Lung microvascular endothelial cell (primary cell): ENCODE measurements at places on chromosomes 5 and 9. TPM values are rescaled to one million over a fixed set of nuclear protein-coding genes. Genes with fewer than 3 reads are reported as not detected.

The PCDHGA11 gene
- 4.1 and 4.4 TPM in 2 replicates for total RNA-seq

The GRIN3A gene
- not detected in 2 replicates for total RNA-seq

The PCDHGC4 gene
- 0.65 and 0.79 TPM in 2 replicates for total RNA-seq

The AIF1L gene
- total RNA-seq: 0.60 and 1.7 TPM in 2 replicates

The MARCOL gene
- not detected in 2 replicates for total RNA-seq

The FOXD4L3 gene
- not detected in 2 replicates for total RNA-seq

The ADRB2 gene
- total RNA-seq: 5.7 and 9.5 TPM in 2 replicates

The PIGO gene
- total RNA-seq: 7.2 and 8.7 TPM in 2 replicates

The PHF24 gene
- not detected in 2 replicates for total RNA-seq

The MRPL41 gene
- 48.4 and 72.4 TPM in 2 replicates for total RNA-seq

The SETD9 gene
- total RNA-seq: 11.6 and 14.5 TPM in 2 replicates

The ROR2 gene
- total RNA-seq: under 0.01 TPM in 1 of 2 replicates, not detected in the other

The CLIC3 gene
- total RNA-seq: 0.22 TPM in 1 of 2 replicates, not detected in the other

DNA sequence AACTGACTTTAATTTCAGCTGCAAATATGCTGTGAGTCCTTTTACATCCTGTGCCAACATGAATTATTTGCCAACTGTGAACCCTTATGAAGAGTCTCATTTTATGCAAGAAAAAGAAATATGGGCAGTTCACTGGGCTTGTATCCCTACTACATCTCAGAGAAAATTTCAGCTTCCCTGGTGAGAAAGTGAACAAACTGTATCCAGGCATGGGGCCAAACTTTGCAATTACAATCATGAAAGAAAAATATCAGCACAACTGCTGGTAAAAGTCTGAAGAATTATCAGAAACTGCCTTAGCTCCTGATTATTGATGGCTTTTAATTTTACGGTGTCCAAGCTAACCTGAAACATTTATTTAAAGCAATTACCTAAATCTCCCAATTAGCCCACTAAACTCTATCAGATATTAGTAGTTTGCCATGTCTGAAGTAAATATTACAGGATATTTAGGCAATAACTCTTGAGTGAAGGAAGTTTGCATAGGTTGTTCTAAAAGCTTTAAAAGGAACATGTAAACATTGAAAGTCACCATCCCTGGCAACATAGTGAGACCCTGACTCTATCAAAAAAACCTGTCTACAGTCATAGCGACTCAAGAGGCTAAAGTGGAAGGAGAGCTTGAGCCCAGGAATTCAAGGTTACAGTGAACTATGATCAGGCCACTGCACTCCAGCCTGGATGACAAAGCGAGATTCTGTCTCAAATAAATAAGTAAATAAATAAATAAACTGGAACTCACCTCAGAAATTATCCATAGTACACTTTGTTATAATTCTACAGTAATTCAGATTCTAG lies 83.9 kb upstream of the HCN1 start:
- DNase-seq: no peak

GRCh38 chr5:57495285-57496086 lies 12.9 kb upstream of the ACTBL2 start:
- peak; percentile 43 for DNase-seq

DNA sequence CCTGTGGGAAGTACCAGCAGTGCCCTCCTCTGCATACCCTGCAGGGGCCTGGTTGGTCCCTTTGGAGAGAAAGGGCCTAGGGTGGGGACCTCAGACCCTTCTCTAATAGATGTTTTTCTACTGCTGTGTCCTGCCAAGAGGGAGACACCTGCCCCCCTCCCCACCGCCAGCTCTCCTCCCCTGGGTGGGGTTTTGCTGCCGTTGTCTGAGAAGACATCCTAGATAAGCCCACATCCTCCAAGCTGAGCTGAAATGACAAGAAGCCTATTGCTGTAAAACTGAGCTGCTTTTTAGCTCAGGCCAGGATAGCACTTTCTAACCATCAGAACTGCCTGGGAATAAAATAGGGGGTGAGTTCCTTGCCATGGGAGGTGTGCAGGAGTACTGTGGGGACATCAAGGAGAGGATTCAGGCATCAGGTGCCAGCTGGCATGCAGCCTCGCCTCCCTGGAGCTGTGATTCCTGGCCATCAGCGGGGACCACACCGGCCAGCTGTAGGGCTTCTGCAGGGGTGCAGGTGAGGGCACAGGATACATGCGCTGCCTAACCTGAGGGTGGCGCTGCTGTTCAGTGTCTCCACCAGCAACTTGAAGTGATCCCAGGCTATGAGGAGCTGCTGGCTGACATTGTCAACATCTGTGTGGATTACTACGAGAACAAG lies 37.9 kb downstream of the CYFIP2 start:
- no peak for DNase-seq

DNA sequence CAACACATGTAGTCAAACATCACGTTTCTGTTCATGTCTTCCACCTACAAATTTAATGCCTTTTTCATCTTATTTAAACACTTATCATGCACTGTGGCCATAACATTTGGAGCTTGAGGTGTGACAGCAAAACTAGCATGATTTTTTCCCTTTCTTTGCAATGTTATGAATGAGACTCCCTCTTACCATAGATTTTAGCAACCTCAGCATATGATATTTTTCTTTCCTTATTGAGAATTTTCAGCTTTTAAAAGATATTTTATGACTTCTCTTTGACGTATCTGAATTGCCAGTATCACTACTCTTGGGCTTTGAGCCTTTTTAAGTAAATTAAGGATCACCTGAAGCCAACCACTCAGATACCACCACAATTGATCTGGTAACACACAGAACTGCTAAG lies 32.7 kb upstream of the ISOC1 start:
- DNase-seq: no peak

GRCh38 chr5:60977956-60978737 lies 33.1 kb downstream of the NDUFAF2 start:
- DNase-seq: no peak

DNA sequence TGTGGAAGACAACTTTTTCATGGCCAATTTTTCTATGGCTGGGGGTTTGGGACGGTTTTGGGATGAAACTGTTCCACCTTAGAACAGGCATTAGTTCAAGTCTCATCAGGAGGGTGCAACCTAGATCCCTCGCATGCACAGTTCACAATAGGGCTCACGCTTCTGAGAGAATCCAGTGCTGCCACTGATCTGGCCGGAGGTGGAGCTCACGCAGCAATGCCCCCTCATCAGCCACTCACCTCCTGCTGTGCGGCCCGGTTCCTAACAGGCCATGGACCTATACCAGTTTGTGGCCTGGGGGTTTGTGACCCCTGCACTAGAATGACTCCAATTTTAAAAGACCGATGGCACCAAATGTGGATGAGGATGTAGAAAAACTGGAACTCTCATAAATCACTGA lies 127.2 kb upstream of the IER5L start:
- no peak for DNase-seq

GRCh38 chr5:3041001-3041400 lies 289.5 kb upstream of the IRX2 start:
- no peak for DNase-seq

DNA sequence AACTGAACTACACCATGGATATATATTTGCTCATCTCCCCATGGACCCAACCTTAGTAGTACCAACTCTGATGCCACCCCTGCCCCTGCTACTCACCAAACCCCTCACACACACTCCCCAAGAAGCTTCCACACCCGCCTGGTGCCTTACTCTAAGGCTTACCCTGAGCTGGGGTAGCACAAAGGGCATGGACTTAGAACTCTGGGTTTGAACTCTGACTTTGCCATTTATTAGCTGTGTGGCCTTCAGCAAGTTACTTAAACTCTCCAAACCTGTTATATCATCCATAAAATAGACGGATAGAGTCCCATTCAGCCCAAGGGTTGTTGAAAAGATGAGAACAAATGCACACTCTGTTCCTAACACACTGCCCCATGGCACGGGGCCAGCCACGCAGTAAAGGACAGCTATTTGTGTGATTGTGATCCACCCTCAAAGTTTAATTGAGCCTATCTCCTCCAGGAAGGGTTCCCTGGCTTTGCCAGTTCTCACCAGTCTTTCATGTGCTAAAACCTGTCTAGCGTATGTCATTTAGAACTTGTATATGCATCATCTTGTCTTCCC lies 111.0 kb downstream of the KLHL3 start:
- no peak for DNase-seq

- DNase-seq: no peak
Observed at GRCh38 chr5:35131723-35132122, 84.0 kb upstream of the AGXT2 start.

DNA sequence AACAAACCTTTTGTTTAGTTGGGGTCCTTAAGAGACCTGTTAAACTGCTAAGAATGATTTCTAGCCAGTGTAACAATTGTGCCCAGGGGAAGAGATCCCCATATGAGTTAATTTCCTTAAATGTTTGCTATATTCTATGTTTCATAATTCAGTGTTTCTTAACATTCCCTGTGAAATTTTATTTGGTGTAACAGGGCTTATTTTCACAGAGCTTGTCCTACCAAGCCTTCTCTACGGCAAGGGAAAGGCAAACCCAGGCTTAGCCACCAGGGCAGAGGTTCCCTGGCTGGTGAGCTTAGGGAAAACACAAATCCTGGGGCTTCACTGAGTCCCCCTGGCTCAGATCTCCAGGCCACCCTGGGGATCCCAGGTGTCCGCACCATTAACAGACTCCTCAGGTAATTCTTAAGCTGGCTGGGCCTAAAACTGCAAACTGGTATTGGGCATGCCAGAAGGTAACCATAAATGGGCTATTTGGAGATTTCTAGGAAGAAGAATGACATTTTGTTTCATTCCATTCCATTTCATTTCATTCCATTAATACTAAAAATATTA lies 17.0 kb upstream of the LCP2 start:
- DNase-seq: no peak

DNA sequence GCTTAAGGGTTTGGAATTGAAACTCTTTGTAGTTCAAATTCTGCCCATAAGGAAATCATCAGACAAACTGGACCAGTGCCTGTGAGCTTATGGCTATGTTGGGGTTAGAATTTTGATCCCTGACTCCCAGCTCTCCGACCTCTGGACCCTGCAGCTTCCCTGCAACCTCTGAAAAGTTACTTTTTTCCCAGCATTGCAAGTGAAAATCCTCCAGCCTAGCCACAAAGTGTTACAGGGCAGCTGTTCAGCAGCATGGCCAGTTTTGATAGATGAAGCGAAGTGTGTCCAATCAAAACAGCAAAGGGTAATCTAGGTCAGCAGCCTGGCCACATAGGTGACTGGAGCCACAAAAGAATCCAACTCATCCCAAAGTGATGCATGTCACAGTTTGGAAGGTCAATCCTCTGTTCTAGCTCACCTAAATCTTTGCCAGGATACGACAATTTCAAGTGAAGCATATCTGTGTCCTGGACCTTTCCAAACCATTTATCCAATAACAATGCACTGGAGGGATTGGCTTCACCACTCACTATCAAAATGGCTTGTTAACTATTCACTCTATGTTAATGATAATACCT lies 4.7 kb upstream of the CPEB4 start:
- DNase-seq: no peak

DNA sequence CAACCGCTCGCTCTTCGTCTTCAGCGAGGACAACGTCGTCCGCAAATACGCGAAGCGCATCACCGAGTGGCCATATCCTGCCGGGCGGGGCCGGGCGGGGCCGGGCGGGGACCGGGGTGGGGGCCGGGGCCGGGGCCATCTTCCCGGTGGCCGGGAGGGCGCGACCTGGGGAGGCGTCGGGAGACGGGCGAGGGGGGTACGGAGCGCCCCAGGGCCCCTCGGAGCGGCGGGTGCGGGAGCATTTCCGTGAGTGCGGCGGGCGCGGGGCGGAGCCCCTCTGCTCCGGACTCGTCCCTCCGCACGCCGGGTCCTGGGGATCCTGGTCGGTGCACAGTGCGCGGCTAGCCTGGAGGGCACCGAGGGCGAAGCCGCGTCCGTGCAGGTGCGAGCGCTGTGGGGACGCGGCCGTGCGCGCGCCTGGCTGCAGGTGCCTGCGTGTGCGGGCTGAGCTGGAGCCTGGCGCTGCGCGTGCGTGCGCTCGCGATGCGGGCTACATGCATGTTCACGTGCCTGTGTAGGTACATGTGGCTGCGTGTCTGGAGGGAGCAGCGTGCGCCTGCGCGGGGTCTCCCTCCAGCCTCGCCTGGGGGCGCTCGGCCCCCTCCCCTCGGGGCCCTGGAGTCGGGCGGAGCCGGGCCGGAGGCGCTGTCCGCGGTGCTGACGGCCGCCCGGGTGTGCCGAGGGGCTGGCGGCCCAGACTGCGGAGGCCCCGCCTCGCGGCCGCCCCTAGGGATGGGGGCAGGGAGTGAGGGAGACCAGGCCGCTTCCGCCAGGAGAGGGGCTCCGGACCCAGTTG lies 762 bp downstream of the CACNA1B start:
- DNase-seq: peak; percentile 57

- DNase-seq: no peak
Observed at GRCh38 chr5:52481201-52481600, 306.5 kb upstream of the ITGA1 start.

DNA sequence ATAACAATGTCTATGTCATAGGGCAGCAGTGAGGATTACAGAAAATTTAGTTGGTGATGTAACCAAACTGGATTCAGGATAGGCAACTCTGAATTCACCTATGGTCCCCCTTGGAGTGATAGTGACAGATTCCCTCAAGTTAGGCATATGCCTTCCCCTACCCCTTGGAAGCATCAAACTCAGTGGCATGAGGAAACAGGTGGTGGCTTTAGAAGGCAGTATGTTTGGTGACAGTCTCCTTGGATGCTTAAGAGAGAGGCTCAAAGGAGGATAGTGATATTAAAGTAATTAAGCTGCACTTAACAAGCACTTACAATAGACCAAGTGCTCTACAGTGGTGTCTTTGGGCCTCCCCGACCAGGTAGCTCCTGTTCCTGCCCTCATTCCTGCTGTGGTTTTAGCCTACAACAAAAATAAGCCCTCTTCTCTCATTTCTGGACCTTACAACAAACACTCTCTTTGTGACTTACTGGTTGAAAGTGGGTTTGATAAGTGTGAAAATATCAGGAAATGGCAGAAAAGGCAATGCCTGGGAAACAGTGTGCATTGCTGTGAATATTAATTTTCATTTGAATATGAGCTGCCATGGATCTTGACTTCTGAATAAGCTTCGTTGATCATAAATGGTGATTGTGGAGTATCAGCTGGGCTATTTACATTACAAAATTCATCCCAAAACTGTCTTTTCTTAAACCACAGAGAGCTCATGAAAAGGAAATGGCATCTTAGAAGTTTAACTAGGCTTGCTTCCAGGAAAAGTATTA lies 29.2 kb downstream of the NR4A3 start:
- DNase-seq: no peak

DNA sequence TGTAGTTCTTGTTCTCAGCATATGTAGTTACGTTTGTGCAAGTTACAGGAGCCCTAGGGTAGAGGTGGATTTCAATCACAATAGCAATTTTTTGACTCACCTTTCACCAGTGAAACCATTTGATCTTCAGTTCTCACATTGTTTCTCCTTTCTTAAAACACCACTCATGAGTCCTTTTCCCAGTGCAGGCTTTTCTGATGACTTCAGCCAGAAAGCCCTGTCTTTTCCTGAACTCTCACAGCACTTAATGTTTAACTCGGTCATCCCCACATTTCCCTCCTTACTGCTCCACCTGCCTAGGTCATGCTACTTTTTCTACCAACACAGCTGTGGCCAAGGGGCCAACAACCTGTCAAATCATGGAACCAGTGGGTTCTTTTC lies 37.9 kb downstream of the ARHGEF28 start:
- no peak for DNase-seq

GRCh38 chr9:101736717-101737116 lies 1.7 kb downstream of the GRIN3A start:
- no peak for DNase-seq

- no peak for DNase-seq
Observed at GRCh38 chr9:121133104-121133816, 58.5 kb downstream of the CNTRL start.
